T-helper 17 cell (primary cell): ENCODE measurements at places on chromosomes 4 and X. TPM values are rescaled to one million over a fixed set of nuclear protein-coding genes. Genes with fewer than 3 reads are reported as not detected.

The GDPD2 gene
- not detected for total RNA-seq

The LRCH2 gene
- total RNA-seq: not detected

DNA sequence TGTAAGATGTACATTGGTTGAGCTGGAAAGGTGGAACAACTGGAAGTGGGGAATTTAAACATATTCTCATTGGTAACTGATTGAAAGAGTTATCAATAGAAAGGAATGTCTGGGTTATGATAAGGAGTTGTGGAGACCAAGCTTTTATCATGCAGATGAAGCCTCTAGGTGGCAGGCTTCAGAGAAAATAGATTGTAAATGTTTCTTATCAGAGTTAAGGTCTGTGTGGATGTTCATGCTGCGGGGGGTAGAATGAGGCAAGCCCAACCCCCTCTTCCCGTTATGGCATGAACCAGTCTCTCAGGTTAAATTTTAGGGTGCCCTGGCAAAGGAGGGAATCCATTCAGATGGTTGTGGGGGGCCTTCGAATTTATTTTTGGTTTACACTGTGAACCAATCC is 16.0 kb downstream of the ARSD start:
- H3K4me1 ChIP-seq: no peaks in the 10 kb centered on the region
- no peak for DNase-seq
- H3K27me3 ChIP-seq: no peaks in the 10 kb centered on the region
- H3K36me3 ChIP-seq: peaks cover 3% of the 10 kb centered on the region
- no peak overlapping the region for H3K27ac ChIP-seq
- H3K4me3 ChIP-seq: no peak overlapping the region

DNA sequence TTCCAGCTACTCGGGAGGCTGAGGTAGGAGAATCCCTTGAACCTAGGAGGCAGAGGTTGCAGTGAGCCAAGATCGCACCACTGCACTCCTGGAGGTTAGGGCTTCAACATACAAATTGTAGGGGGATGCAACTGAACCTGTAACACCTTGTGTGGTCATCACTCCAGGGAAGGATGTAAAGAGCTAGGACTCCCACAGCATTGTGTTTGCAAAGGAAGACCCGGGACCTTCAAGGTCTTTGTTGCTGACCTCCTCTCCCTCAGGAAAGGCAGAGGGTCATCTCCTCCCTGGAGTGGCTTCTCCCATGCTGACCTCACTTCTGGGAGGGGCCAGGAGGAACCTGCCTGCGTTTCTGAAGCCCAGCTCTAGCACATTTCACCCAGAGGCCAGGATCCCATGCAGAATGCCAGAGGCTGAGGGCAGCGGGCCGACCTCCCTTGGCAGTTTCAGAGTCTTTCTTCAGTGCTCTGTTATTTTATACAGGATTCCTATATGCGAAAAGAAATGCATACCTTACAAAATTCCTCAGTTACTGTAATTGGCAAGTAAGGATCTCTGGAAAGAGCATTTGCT is 80.2 kb downstream of the HTRA3 start:
- H3K36me3 ChIP-seq: no peaks in the 10 kb centered on the region
- peaks cover 16% of the 10 kb centered on the region for H3K27me3 ChIP-seq
- no peak for DNase-seq
- no peak overlapping the region for H3K4me3 ChIP-seq
- H3K4me1 ChIP-seq: peaks cover 2% of the 10 kb centered on the region

- DNase-seq: no peak
- H3K27me3 ChIP-seq: peaks cover 26% of the 10 kb centered on the region
- peaks cover 5% of the 10 kb centered on the region for H3K36me3 ChIP-seq
- peak overlapping the region; percentile 21 for H3K27ac ChIP-seq
These were observed 31.2 kb downstream of the PJA1 start for GRCh38 chrX:69133921-69134542.

DNA sequence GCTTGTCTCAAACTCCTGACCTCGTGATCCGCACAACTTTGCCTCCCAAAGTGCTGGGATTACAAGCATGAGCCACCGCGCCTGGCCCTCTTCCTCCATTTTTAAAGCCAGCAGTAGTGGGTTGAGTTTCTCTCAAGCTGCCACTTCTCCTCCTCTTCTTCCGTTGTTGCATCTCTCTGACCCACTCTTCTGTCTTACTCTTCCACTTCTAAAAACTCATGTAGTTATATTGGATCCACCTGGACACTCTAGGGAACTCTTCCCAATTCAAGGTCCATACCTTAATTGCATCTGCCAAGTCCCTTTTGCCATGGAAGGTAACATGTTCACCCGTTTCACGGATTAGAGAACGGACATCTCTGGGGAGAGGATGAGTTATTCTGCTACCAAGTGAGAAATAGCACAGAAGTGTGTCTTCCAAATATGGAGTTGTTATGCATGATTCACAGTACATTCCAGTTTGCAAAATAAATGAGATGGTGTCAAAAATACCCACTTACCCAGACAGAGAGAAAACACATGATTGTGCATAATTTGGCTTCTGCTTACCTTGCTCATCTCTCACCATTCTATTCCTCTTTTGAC is 51.8 kb downstream of the GBA3 start:
- no peaks in the 10 kb centered on the region for H3K4me1 ChIP-seq
- no peak for DNase-seq
- no peaks in the 10 kb centered on the region for H3K36me3 ChIP-seq
- H3K4me3 ChIP-seq: no peak overlapping the region

DNA sequence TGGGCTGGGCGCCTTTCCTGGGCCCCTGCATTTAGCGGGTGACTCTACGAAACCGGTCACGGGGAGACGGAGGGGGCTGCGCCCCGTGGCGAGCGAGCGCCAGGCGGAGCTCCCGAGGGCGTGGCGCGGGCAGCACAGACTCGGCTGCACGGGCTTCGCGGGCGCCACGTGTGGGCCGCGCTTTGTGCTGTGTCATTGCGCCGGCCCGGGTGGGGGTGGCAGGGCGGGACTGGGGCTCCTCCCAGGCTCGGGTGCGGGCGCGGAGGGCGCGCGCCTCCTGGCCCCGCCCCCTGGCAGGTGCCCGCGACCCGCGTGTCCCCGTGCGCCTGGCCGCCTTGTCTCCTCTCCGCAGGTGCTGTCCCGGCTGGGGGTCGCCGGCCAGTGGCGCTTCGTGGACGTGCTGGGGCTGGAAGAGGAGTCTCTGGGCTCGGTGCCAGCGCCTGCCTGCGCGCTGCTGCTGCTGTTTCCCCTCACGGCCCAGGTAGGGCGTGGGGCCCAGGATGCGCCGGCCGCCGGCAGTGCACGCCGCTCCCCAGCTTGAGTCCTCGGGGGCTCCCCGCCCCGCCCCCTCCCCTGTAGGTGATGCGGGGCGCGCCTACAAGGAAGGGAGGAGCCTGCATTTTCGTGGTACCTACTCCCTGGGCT is 651 bp downstream of the UCHL1 start:
- peaks cover 4% of the 10 kb centered on the region for H3K36me3 ChIP-seq
- peaks cover 69% of the 10 kb centered on the region for H3K27me3 ChIP-seq
- H3K27ac ChIP-seq: no peak overlapping the region
- peaks cover 12% of the 10 kb centered on the region for H3K4me1 ChIP-seq
- peak overlapping the region; percentile 65 for H3K4me3 ChIP-seq
- no peak for DNase-seq

DNA sequence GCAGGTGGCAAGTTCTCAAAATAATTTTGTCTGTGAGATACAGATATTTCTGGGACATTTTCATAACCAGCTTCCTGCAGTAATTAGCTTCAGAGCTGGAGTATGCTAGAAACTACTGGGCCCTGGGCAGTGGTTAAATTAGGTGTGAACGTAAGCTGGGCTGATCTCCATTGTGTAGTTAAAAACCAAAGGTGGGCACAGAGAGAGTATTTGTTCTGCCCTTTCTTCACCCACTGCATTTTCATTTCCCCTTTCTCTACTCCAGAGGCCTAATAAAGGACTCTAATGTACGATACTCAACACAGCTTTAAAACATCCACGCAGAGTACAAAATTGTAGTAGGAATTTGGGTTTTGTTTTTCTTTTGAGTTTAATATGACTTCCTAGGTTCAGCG is 252.7 kb downstream of the SPRY1 start:
- H3K4me1 ChIP-seq: no peaks in the 10 kb centered on the region
- H3K27ac ChIP-seq: no peak overlapping the region
- no peaks in the 10 kb centered on the region for H3K36me3 ChIP-seq
- H3K27me3 ChIP-seq: peaks cover 3% of the 10 kb centered on the region
- H3K4me3 ChIP-seq: no peak overlapping the region
- DNase-seq: no peak

DNA sequence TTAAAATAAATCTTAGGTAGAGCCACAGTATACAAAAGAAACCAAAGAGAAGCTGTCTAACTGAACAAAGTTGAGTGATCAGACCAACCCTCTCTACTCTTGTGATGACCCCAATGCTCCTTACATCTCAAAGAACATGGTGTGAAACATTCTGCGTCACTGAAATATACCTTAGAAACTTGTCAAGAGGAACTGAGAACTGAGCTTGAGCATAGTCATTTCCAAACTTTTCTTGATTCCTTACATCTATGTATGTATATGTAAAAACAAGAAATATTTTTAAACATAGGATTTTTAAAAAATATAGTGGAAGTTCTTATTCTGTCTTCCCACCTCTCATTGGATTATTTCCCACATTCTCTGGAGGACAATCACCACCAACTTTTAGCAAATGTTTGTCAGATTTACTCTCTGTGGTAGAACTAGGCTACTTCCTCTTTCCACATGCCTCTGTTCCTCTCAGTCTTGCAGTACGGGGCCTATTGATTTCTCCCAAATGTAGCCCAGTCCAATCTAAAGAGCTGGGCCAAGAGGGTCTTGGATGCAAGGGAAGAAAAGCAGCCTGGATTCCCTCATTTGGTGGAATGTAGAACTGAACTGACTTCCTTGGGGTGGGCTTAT is 98.2 kb upstream of the HHIP start:
- no peaks in the 10 kb centered on the region for H3K4me1 ChIP-seq
- peaks cover 4% of the 10 kb centered on the region for H3K27me3 ChIP-seq
- H3K27ac ChIP-seq: no peak overlapping the region
- H3K4me3 ChIP-seq: no peak overlapping the region

DNA sequence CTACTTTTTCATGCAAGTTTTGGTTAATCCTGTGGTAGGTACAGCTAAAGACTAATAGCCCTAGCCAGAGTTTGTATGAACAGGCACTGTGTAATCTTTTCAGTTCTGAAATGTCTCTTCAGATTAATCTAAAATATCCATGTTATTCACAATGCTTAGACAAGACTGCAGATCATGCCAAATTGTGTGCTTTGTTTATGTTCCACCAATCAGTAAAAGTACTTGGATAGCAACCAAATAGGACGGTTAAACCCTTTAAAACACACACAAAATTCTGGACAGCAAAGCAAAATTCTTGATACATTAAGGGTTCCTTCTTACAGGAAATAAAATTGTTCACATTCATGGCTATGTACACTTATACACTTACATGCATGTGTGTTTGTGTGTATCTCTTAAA is 139.1 kb downstream of the KLHL13 start:
- H3K4me1 ChIP-seq: no peaks in the 10 kb centered on the region
- H3K27me3 ChIP-seq: no peaks in the 10 kb centered on the region
- H3K36me3 ChIP-seq: no peaks in the 10 kb centered on the region
- H3K4me3 ChIP-seq: no peak overlapping the region
- no peak for DNase-seq

DNA sequence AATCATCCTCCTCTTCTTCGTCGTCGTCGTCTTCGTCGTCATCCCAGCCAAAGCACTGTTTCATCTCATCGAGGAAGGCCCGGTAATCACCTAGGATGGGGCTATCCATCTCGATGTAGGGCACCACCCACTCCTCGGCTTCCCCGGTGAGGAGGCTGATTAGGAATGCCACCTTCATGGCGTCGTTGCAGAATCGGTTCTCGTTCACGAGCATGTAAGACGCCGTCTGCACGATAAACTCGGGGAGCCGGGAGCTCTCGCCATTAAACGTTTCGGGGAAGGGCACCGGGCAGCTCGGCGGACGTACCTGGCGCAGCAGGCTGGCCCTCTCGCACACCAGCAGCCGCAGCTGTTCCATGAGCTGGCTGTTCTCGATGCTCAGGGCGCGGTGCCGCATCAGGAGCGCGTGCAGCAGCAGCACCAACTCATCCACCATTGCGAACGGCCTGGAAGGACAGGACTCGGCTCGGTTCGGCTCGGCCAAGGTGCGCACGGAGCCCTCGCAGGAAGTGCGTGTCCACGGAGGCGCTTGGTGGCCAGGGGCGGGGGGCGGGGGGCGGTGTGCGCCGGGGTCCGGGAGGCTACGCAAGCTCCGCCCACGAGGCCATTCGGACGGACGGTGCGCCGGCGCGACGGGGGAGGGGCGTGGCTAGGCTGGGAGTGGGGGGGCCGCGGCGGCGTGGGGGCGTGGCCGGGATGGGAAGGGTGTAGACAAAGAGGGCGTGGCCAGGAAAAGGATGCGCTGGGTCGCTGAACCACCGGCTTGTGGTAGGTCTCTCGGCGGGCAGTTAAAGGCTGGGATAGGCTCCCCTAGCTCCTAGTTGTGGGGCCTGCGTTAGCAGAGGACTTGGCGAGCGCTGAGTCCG is at the start of gene LDOC1:
LDOC1 (minus strand) TSS at position 544 of the 866 bp plus-strand sequence; CDS start at position 436, 108 bp downstream.
- no peaks in the 10 kb centered on the region for H3K36me3 ChIP-seq
- H3K4me3 ChIP-seq: peak within 1 kb of the TSS; percentile 87
- H3K4me1 ChIP-seq: peaks cover 10% of the 10 kb centered on the region
- no peak within 1 kb of the TSS for H3K27ac ChIP-seq

DNA sequence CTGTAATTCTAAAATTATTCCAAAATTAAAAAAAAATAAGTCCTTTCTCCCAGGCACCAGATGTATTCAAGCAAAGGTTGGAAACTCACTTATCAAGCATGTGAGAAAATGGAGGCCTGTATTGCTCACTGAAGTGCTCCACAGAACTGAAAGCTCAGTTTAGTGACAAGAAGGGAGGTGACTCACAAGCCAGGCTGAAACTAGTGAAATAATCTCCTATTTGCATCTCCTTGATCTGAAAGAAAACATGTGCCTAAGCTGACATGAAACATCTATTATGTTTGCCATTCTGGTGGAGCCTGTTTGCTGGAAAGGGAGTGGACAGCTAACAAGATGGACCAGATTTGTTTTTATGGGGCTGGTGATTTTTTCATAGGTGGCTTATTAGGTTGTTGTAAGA is 54.0 kb upstream of the AMELX start:
- H3K36me3 ChIP-seq: no peaks in the 10 kb centered on the region
- no peak for DNase-seq
- no peak overlapping the region for H3K27ac ChIP-seq

GRCh38 chrX:28590396-28590795 is 3.1 kb downstream of the IL1RAPL1 start:
- no peak overlapping the region for H3K4me3 ChIP-seq
- H3K27ac ChIP-seq: no peak overlapping the region
- no peaks in the 10 kb centered on the region for H3K36me3 ChIP-seq
- no peak for DNase-seq
- no peaks in the 10 kb centered on the region for H3K27me3 ChIP-seq
- H3K4me1 ChIP-seq: no peaks in the 10 kb centered on the region
